ENCODE measurements at places on chromosomes 5 and 9.
A peak's percentile ranks its signal among the peaks of the same experiment; 100 is the strongest.

DNA sequence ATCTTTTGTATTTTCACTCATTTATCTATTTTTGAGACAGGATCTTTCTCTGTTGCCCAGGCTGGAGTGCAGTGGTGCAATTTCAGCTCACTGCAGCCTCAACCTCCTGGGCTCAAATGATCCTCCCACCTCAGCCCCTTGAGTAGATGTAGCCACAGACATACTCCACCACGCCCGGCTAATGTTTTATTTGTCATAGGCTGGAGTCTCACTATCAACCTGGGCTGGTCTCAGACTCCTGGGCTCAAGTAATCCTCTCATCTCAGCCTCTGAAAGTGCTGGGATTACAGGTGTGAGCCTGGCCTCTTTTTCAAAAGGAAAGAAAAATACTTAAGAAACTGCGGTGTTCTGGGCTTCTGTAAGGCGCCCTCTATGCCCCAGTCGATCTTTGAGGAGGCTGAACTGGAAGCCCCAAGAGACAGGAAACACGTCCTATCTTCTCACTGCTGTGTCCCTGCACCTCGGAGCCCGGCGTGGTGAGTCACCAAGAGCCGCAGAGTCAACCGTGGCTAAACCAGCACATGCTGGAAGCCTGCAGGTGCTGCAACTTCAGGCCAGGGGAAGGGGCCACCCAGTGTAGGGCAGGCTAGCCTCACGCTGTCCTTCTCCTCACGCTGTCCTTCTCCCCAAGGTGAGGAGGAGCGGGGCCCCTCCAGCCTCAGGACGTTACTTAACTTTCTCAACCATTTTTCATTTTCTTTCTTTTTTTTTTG, 15.2 kb upstream of the LHX3 start:
- DNase-seq, result no peak

- DNase-seq, result no peak
Measured at GRCh38 chr9:129525656-129526196, 95.2 kb downstream of the C9orf50 start.

DNA sequence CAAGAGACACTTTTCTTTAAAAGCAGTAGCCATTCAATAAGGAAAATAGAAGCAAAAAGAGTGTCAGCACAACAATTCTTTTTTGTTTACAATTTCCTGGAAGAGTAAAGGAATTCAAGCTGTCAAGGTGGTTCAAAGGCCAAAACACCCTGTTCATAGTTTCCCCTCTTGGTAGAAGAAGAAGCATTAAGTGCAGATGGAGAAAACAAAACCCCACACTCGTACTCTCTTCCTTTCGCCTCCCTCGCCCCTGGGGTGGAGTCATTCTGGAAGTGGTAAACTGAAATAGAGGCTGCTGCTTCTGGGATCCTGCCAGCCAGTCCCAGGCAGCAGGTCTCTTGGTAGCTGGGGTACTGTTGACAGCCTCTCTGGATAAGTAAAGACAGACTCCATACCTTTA, 105.0 kb downstream of the ANKRD55 start:
- no peak for DNase-seq

- no peak for DNase-seq
Measured at GRCh38 chr9:110801426-110801825, 132.8 kb downstream of the MUSK start.

DNA sequence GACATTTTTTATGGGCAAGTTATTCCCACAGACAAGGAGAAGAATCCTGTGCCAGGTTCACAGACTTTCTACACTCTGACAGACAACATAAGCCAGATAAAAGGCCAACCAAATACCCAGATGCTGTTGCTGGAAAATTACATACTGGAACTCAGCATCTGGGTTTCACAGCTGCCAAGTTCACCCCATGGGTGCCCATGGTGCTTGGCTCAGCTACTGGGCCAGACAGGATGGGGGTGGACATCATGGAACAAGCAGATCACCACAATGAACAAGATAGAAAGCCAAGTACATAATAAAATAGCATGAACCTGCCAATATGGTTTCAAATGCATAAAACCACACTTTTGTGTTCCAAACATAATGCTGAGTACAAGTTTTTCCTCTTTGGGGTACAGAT, 999.8 kb downstream of the NR2F1-AS1 start:
- DNase-seq, result no peak

DNA sequence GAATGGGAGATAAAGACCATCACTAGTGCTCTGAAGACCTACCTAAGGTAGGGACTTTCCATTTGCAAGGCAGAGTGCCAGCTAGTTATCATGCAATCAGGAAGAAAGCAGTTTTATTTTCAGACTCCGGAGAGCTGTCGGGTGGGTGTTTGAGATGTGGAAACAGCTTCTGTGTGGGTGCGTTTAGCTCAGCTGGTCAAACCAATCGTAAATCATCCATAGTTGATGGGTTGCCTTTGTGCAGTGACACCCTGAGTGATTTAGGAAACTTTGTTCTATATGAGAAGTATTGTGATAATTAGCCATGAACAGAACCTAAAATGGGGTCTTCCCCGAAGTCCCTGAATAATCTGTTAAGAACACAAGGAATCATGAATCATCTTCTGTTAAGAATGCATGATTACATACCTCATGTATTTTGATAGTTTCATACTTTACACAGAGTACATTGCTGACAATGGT, 284.3 kb downstream of the ARHGAP26 start:
- no peak for DNase-seq

DNA sequence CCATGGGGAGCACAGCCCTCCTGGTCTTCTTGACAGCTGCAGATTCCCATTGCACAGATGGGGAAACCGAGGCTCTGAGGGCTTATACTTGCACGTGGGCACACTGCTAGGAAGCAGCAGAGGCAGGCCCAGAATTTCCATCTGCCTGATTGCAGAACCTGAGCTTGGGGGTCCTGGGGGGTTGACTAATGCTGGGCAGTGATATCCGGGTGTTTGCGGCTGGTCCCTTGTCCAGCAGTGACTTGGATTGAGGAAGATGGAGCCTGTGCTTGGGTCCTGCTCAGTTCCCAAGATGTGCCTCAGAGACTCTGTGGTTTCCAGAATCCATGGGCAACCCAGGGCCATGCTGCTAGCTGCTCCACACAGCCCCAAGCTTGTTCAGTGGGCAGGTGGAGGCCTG, 91.2 kb downstream of the PHF2 start:
- DNase-seq, result no peak

DNA sequence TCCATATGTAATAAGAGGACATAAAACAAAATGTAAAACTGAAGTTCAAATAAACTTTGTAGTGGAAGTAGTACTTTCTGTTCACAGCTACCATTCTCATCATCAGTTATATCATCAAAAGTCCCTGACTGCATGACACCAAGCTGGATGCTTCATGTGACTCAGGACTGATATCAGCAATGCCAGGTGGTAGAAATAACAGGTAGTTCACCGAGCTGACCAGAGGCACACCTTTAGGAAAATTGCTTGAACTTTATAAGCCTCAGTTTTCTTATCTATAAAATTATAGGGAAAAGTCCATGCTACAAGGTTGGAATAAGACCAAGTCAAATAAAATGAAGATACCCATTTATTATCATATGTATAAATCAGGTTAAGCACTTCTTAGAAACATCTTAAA, 124.9 kb upstream of the PTGER4 start:
- DNase-seq, result no peak

- no peak for DNase-seq
Measured at GRCh38 chr9:20070336-20070735, 281.5 kb upstream of the SLC24A2 start.

GRCh38 chr5:91127456-91128081, 255.5 kb downstream of the ARRDC3 start:
- DNase-seq, result no peak

- no peak for DNase-seq
Measured at GRCh38 chr5:95508550-95508949, 46.2 kb downstream of the SKIC3 start.

DNA sequence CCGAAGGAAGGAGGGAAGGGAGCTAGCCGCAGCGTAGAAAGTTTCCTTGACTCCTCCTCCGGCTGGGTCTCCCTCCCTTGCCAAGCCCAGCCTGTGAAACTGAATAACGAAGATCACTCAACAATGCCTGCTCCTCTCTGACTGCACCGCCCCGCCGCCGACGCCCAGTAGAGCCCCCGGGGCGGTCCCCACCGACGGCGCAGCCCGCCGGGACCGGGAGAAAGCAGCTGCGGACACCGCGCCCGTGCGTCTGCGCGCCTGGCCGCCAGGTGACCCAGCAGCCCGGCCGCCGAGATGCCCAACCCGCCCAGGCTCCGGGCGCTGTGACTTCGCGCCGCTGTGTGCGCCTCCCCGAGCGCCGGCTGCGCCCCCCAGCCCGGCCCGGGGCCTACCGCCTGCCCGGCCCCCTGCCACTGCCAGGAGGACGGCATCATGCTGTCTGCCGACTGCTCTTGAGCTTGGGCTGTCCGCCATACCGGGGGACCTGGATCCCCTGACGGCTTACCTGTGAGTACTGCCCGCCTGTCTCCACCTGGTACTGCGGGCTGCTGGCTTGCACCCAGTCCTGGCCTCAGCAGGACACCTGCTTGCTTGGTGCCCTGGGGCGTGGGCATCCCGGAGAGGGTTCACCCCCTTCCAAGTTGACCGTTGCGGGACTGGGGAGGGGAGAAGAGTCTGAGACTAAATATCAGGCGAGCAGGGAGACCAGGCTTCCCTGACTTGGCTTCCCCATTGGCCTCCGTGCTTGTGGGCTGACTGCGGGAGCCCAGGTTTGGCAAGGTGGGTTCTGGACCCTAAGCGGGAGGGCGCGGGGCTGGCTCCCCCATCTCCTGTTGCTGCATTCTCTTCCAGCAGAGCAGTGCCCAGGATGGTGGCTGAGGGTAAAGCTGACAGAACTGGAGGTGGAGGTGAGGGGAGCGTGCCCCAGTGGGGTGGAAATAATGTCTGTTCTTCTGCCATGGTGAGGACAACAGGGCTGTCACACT, 26.2 kb upstream of the SPTLC1 start:
- DNase-seq, result peak; percentile 52

- no peak for DNase-seq
Measured at GRCh38 chr5:67417839-67418238, 221.2 kb upstream of the CD180 start.

DNA sequence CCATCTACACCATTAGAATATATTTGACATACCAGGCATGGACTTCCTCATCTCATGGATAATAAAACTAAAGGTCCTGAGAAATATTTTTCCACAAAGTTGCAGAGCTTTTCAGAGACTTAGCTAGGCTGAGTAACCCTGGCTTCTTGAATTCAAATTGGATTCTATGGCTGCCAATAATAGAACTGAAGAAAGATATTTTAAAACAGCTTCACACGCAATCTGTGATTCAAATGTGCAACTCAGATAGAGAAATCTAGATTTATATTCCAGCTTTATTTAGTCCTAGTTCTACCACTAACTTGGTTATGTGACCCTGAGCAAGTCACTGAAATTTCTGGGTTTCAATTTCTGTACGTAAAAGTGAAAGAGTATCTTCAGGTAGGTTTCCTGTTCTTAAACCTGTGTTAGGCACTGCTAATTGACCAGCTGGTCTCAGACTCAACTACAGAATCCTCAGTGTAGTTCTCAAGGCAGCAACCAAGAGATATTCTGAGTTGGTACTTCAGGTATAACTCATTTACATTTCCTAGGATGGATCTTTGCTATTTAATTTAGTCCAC, 235.3 kb downstream of the GABRB2 start:
- no peak for DNase-seq

DNA sequence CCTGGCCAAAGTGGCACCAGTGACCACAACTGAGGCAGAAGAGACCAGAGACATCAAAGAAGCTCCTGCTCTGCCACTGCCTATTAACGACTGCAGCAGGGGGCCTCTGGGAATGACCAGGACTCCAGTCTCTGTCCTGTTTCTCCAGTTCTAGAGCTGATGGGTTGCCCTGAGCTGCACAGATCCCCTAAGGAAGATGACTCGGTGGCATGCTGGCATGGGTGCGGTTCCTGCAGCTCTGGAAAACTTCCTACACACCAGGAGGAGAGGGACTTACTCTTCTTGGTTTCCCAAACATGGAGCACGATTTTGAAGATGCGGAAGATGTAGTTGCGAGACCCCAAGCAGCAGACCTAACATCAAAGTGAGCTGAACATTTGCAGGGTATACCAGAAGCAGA, 2.7 kb downstream of the SLIT3 start:
- DNase-seq, result no peak

DNA sequence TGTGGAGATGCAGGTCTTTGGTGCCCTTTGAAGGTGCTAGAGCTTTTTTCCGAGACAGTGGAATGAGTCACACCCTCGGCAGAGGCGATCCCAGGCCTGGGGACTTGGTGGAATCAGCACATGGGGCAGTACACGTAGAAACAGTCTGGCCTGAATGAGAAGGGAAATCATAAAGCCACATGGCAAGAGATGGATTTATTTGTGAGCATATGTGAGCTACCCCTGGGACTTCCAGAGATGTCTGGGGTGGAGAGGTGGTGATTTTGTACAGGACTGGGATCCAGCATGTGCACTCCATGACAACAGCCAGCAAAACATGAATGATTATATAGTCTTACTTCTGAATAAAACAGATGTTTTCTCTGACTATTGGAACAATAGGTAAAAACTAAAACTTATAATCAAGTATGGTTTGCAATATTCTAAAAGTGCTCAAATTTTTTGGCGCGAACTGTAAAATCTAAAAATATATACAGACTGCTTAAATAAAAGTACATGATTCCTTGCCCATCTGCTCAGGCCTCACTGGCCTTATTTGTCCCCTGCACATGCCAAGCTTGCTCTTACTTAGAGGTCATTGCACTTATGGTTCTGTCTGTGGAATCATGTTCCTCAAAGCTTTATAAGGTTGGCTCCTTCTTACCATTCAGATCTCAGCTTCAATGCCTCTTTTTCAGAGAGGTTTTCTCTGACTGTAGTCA, 54.7 kb upstream of the SMARCA2 start:
- no peak for DNase-seq

DNA sequence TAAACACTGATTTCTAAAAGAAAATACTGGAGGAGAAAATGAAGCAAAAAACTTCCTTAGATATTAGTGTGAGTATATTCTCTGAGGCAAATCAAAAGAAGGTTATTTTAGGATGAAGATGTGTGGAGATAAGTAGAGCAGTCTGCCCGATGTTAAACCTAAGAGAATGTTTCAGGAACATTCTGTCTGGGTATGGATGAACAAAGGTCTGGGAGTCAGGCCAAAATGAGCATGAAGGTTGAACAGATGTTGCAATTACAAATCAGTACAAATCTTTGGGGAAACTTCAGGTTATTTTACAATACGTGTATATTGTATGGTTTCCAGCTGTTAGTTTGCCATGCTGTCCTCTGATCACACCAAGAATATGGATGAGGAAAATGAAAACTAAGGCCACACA, 14.4 kb upstream of the CEP78 start:
- DNase-seq, result no peak

GRCh38 chr5:86465052-86465838, 152.5 kb upstream of the COX7C start:
- DNase-seq, result no peak

DNA sequence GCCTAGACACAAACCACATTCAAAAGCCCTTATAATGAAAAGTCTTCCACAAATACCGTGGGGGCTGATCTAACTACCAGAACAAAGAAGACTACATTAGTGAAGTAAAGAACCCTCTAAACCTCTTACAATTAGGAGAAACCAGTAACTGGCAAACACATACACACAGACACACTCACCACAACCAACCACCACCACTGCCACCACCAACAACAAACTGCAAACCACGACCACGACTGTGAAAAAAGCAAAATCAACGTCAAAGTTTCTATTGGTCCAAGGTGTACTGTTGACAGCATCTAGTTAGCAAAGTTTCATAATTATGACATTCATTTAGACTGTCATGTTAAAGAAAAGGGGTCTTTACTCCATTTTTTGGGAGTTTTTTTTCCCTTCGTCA, 2.7 kb downstream of the CDO1 start:
- no peak for DNase-seq
